ENCODE measurements at places on chromosomes 16 and 17.

GRCh38 chr16:87854907-87855683, 14.2 kb downstream of the SLC7A5 start:
- DNase-seq, result no peak

GRCh38 chr17:28267720-28268609, 51.0 kb upstream of the TMEM97 start:
- DNase-seq, result no peak

DNA sequence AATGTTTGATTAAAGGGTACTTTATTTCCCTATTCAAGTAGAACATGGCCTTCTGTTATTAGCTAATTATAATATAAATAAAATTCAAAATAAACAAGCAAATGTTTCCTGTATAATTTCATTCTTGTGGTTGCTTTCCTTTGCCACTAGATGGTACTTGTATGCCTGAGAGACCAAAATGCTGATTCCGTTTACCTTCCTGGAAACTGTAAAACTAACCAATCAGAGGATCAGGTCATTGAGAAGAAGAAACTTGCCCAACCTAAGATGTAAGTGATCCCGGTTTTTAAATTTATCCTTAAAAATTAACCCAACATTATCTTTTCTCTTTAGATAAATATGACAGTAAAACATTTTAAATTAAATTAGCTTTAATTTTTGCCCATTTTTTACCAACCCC, 8.1 kb upstream of the ABCA5 start:
- no peak for DNase-seq

- DNase-seq, result no peak
These were observed 43.4 kb downstream of the FBXL20 start for GRCh38 chr17:39357986-39358385.

- DNase-seq, result peak; percentile 1
These were observed 8.4 kb downstream of the TMEM98 start for GRCh38 chr17:32936186-32936893.

- DNase-seq, result no peak
These were observed 7.8 kb downstream of the ZFHX3 start for GRCh38 chr16:73040136-73040535.

- DNase-seq, result peak; percentile 55
These were observed 2.9 kb downstream of the UNC119 start for GRCh38 chr17:28549236-28550132.
